Esophagus muscularis mucosa (tissue), 4 donors: ENCODE measurements at places on chromosomes 7 and 10. TPM values are rescaled to one million over a fixed set of nuclear protein-coding genes. Genes with fewer than 3 reads are reported as not detected.

DNA sequence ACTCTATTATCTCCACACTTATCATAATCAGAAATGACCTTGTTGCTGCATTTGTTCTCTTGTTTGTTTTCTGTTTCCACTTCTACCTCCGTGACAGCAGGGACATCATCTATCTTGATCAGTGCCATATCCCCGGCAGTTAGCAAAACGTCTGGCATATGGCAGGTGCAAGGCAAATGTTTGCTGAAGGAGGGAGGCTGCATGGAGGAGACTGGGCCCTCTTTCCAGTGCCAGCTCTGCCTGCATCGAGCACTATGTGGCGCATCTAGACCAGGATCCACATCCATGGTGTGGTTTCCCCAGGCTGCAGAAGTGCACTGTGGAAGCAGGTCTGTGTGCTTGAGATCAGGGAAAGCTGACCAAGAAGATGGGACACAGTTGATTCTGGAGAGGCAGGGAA is 181.2 kb downstream of the KCNMA1 start:
- no peaks in the 10 kb centered on the region for H3K27me3 ChIP-seq
- no peak for DNase-seq
- no peaks in the 10 kb centered on the region for H3K36me3 ChIP-seq
- H3K4me1 ChIP-seq, result peaks cover 23% of the 10 kb centered on the region
- no peak overlapping the region for H3K27ac ChIP-seq

GRCh38 chr7:100066953-100067352 is 14.6 kb downstream of the ZNF3 start:
- H3K36me3 ChIP-seq, result peaks cover 68% of the 10 kb centered on the region
- DNase-seq, result no peak
- H3K27me3 ChIP-seq, result no peaks in the 10 kb centered on the region
- no peak overlapping the region for H3K4me3 ChIP-seq

DNA sequence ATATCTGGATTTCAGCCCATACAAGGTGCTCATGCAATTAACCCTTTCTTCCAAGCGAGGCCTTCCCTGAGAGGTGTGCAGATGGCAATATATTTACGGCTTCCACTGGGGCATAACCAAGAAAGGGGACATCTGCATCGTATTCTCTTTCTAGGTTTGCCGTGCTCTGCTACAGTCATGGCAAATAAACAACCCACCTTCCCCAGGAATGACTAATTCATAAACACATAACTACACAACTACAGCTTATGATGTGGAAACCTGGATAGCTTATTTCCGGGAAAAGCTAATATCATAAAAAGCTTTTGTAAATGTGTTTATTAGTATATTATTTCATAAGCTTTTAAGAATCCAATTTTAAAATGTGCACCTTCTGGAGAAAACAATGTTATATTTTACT is 120.0 kb downstream of the CAMK1D start:
- no peaks in the 10 kb centered on the region for H3K4me1 ChIP-seq
- no peaks in the 10 kb centered on the region for H3K27me3 ChIP-seq
- no peak for DNase-seq
- H3K27ac ChIP-seq, result no peak overlapping the region
- H3K36me3 ChIP-seq, result no peaks in the 10 kb centered on the region

DNA sequence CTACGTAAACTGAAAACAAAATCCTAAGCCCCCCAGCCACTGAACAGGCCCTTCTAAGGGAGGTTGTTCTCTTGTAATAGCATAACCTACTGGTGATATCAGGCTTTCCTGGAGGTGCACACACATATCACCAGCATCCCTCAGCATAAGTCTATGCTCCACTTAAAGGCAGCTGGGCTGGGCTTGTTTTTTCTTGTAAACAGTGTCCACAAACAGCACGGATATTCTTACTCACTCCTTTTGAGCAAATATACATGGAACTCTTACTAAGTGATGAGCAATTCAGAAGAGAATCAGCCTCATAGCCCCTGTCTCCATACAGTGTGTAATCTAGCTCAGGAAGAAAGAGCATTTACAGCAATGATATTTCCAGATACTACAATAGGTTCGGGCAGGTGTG is 2.4 kb downstream of the LRIT1 start:
- no peak overlapping the region for H3K4me3 ChIP-seq
- DNase-seq, result no peak
- H3K4me1 ChIP-seq, result peaks cover under 1% of the 10 kb centered on the region
- no peaks in the 10 kb centered on the region for H3K36me3 ChIP-seq
- no peak overlapping the region for H3K27ac ChIP-seq

GRCh38 chr10:21144047-21144446 is 246.9 kb upstream of the NEBL start:
- no peaks in the 10 kb centered on the region for H3K4me1 ChIP-seq
- H3K36me3 ChIP-seq, result no peaks in the 10 kb centered on the region
- H3K27ac ChIP-seq, result no peak overlapping the region

- no peak overlapping the region for H3K4me3 ChIP-seq
- no peaks in the 10 kb centered on the region for H3K4me1 ChIP-seq
- no peaks in the 10 kb centered on the region for H3K27me3 ChIP-seq
- H3K36me3 ChIP-seq, result no peaks in the 10 kb centered on the region
- DNase-seq, result no peak
These were observed 103.7 kb upstream of the RELN start for GRCh38 chr7:104093127-104093526.

GRCh38 chr7:136870866-136871487 is 2.5 kb downstream of the CHRM2 start:
- peak overlapping the region; percentile 59 for H3K4me3 ChIP-seq
- H3K27me3 ChIP-seq, result no peaks in the 10 kb centered on the region
- H3K4me1 ChIP-seq, result peaks cover 44% of the 10 kb centered on the region
- H3K27ac ChIP-seq, result peak overlapping the region; percentile 48
- H3K36me3 ChIP-seq, result no peaks in the 10 kb centered on the region

DNA sequence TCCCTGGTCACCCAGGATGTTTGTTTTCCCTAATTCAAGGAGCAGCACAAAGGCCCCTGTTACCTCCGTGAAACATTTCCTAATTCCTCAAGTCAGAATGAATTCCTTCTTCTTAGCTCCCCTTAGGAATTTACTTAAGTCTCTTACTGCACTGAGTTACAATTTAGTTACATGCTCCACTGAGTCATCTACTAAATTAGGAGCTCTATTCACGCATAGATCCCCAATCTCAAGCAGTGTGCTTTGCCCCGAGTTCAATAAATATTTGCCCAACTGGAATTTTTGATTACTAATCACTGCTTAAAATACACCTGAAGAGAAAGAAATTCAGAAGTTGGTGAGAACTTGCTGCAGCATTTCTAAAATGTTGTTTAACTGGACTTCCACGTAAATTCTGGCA is 329.4 kb upstream of the MYO3A start:
- no peaks in the 10 kb centered on the region for H3K36me3 ChIP-seq
- no peaks in the 10 kb centered on the region for H3K27me3 ChIP-seq
- DNase-seq, result no peak
- H3K27ac ChIP-seq, result no peak overlapping the region

GRCh38 chr10:23155169-23155568 is 36.9 kb upstream of the PTF1A start:
- H3K27ac ChIP-seq, result no peak overlapping the region
- DNase-seq, result peak; percentile 60
- no peaks in the 10 kb centered on the region for H3K36me3 ChIP-seq
- H3K4me1 ChIP-seq, result peaks cover 6% of the 10 kb centered on the region

GRCh38 chr10:117860823-117861222 is 185.9 kb downstream of the RAB11FIP2 start:
- H3K4me1 ChIP-seq, result no peaks in the 10 kb centered on the region
- H3K4me3 ChIP-seq, result no peak overlapping the region
- no peaks in the 10 kb centered on the region for H3K36me3 ChIP-seq
- H3K27ac ChIP-seq, result no peak overlapping the region
- no peaks in the 10 kb centered on the region for H3K27me3 ChIP-seq

DNA sequence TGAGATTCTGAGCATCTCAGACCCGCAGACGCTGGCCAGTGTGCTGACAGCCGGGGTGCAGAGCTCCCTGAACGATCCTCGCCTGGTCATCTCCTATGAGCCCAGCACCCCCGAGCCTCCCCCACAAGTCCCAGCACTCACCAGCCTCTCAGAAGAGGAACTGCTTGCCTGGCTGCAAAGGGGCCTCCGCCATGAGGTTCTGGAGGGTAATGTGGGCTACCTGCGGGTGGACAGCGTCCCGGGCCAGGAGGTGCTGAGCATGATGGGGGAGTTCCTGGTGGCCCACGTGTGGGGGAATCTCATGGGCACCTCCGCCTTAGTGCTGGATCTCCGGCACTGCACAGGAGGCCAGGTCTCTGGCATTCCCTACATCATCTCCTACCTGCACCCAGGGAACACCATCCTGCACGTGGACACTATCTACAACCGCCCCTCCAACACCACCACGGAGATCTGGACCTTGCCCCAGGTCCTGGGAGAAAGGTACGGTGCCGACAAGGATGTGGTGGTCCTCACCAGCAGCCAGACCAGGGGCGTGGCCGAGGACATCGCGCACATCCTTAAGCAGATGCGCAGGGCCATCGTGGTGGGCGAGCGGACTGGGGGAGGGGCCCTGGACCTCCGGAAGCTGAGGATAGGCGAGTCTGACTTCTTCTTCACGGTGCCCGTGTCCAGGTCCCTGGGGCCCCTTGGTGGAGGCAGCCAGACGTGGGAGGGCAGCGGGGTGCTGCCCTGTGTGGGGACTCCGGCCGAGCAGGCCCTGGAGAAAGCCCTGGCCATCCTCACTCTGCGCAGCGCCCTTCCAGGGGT is 703 bp downstream of the RBP3 start:
- H3K4me1 ChIP-seq, result no peaks in the 10 kb centered on the region
- no peaks in the 10 kb centered on the region for H3K36me3 ChIP-seq
- no peak for DNase-seq
- no peaks in the 10 kb centered on the region for H3K27me3 ChIP-seq
- no peak overlapping the region for H3K4me3 ChIP-seq

DNA sequence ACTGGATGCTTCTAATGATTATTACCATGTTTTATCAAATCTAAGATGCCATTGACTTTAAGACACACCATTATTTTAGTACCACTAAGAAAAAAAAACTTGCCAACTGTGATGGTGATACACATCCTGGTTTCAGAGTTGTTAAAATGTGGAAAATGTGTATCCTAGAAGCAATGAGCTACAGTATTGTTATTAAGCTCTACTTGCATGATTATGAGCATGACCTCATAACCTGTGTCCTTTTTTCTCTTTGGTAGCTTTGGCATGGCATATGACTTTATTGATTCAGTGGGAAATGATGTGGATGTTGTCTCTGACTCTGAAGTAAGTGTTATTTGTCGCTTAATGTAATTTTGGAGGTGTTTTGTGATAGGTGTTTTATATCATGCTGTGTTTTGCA is 3.3 kb downstream of the EDRF1 start:
- no peaks in the 10 kb centered on the region for H3K27me3 ChIP-seq
- peaks cover 21% of the 10 kb centered on the region for H3K4me1 ChIP-seq

DNA sequence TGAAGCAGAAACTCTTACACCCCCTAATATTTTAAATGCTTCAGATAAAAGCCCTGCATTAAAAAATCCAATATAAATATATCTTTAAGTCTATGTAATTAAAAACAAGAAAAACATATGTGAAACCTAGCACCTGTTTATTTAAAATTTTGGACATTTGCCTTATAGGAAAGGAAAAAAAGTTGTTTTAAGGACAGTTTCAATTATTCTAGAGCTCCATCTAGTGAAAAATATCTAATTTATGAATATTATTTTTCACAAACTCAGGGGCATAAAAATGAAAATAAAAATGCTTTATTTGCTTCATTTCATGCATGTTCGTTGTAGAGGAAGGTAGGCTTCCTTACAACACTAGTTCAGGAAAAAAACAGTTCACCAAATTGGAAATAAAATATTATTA is 26.1 kb downstream of the ENKUR start:
- H3K36me3 ChIP-seq, result no peaks in the 10 kb centered on the region
- H3K27me3 ChIP-seq, result no peaks in the 10 kb centered on the region
- no peak overlapping the region for H3K4me3 ChIP-seq

- no peak overlapping the region for H3K4me3 ChIP-seq
- H3K27me3 ChIP-seq, result no peaks in the 10 kb centered on the region
- peak; percentile 29 for DNase-seq
- peaks cover 5% of the 10 kb centered on the region for H3K4me1 ChIP-seq
- no peak overlapping the region for H3K27ac ChIP-seq
These were observed 20.2 kb upstream of the SLC35G1 start for GRCh38 chr10:93873420-93874115.

DNA sequence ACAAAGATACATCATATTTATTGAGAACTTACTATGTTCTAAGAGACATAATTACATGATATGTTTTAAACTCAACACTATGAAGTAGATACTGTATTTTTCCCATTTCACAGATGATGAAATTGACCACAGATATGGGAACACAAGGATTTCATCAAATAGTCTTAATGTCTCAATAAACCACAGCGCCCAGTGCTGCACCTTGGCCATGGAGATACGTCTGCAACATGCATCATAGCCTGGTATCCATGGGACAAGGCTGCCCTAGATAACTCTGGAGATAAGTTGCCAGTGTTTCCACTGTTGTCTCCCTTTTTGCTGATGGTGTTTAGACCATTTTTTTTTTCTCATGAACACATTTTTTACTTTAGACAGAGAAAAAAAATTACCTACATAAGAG is 97.5 kb downstream of the GNAT3 start:
- no peak overlapping the region for H3K27ac ChIP-seq
- DNase-seq, result no peak
- H3K36me3 ChIP-seq, result no peaks in the 10 kb centered on the region
- H3K27me3 ChIP-seq, result no peaks in the 10 kb centered on the region

- H3K27me3 ChIP-seq, result peaks cover 35% of the 10 kb centered on the region
- no peaks in the 10 kb centered on the region for H3K36me3 ChIP-seq
- no peak overlapping the region for H3K27ac ChIP-seq
These were observed 85.9 kb downstream of the FOXL3 start for GRCh38 chr7:375901-376305.

DNA sequence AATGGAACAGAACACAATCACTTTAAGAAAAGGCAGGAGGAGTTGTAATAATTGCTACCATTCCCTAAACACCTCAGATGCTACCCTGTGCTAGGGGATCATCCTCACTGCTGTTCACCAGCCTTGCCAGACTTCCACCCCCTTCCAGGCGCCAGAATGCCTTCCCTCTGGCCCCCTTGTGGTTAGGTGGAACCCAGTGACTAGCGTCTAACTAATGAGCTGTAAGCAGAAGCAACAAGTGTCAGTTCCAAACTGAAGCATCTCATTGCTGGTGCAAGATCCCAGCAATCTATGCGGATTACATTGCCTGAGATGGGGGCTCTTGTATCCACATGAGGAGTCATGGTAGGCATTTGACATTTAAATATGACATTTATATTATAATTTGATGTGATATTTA is 86.6 kb downstream of the FRMD4A start:
- no peaks in the 10 kb centered on the region for H3K27me3 ChIP-seq
- DNase-seq, result no peak
- H3K4me1 ChIP-seq, result peaks cover 4% of the 10 kb centered on the region
- no peak overlapping the region for H3K4me3 ChIP-seq

GRCh38 chr7:45709168-45710042 is 135.2 kb downstream of the ADCY1 start:
- H3K27ac ChIP-seq, result peak overlapping the region; percentile 37
- peaks cover 5% of the 10 kb centered on the region for H3K4me1 ChIP-seq
- DNase-seq, result peak; percentile 92

GRCh38 chr10:69712342-69712741 is 82.3 kb downstream of the FAM241B start:
- H3K36me3 ChIP-seq, result no peaks in the 10 kb centered on the region
- no peak for DNase-seq
- no peak overlapping the region for H3K4me3 ChIP-seq

USP6NL gene
- 14.9 TPM for total RNA-seq

FAM25G gene
- total RNA-seq, result not detected

GPR22 gene
- total RNA-seq, result not detected

SPDYE2 gene
- not detected for total RNA-seq

TUBAL3 gene
- total RNA-seq, result 0.52 TPM

GTF2IRD1 gene
- total RNA-seq, result 22.7 TPM
